ENCODE measurements at places on chromosomes 4 and X.
A peak's percentile ranks its signal among the peaks of the same experiment; 100 is the strongest.

DNA sequence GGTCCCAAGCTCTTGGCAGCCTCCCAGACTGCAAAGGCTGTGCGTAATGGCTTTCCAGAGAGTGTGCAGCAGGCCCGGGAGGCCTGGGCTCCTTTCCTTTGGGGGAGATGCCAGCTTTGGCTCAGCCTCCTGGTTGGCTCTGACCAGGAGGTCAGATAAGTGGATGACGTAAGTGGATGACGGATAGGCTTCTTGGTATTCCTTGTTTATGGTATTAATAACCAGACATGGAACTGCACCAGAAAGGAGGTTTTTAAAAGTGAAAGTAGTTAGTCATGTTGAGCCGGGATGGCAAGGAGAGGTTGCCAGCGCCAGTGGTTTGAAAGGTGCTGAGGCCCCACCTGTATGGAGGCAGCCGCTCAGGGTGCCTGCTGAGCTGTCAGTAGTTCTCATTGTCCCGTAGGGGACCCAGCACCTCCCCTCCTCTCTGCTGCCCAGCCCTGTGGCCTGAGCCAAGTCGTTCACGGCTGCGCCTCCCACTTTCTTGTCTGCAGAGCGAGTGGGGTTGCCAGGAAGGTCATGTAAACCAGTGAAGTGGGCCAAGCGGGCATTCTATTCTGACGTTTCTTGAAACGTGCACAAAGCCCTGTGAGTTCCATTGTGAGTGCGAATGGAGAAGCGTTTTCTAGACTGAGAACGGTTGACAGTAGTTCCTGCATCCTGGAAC is 28.7 kb upstream of the STOX2 start:
- no peak for DNase-seq

DNA sequence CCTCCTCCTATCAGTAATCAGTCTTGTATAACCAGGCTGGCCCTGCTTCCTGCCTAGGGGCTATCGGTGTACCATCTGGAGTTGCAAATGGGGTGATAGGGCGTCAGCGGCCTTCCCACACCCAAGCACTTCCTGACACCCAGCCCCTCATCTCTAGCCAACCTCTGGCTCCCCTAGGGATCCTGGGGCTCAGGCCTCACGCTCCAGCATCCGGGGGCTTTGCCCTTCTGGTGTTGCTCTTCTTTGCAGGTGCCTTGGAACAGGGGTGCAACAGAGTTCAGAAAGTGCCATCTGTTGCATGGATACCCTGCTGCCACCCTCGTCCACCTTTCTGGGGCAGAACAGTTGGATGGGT is 4.1 kb downstream of the IL9R start:
- DNase-seq: no peak

DNA sequence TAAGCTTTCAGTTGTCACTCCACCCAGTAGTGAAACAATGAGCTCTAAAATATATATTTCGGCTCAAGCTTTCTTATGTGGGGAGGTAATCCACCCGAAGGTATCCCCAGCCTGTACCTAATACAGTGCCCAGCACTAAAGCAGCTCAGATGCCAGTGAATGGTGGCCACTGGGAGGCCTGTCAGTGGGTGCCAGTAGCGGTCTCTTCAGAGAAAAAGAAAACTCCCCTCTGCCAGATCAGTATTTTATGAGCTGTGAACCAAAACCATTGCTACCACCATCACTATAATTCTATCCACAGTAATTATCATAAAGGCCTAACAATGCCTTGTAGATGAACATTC is 835 bp upstream of the NFKB1 start:
- no peak for DNase-seq

DNA sequence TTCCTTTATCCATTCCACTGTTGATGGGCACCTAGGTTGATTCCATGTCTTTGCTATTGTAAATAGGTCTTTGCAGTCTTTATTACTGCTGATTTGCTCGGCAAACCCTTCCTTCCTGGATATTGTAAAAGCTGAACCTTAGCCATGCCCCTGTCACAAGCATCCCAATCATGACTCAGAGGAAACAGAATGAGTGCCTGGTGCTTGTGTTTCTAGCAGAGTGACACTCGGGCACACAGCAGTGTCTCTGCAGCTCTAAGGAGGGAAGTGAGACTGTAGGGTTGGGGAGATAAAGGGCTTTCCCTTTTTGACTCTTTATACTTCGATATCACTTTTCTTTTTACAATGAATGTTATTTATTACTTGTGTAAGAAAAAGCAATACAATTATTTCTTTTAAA is 83.3 kb downstream of the AKAP4 start:
- DNase-seq: no peak

- peak; percentile 69 for DNase-seq
These were observed 77.4 kb downstream of the HPRT1 start for GRCh38 chrX:134537179-134537955.

DNA sequence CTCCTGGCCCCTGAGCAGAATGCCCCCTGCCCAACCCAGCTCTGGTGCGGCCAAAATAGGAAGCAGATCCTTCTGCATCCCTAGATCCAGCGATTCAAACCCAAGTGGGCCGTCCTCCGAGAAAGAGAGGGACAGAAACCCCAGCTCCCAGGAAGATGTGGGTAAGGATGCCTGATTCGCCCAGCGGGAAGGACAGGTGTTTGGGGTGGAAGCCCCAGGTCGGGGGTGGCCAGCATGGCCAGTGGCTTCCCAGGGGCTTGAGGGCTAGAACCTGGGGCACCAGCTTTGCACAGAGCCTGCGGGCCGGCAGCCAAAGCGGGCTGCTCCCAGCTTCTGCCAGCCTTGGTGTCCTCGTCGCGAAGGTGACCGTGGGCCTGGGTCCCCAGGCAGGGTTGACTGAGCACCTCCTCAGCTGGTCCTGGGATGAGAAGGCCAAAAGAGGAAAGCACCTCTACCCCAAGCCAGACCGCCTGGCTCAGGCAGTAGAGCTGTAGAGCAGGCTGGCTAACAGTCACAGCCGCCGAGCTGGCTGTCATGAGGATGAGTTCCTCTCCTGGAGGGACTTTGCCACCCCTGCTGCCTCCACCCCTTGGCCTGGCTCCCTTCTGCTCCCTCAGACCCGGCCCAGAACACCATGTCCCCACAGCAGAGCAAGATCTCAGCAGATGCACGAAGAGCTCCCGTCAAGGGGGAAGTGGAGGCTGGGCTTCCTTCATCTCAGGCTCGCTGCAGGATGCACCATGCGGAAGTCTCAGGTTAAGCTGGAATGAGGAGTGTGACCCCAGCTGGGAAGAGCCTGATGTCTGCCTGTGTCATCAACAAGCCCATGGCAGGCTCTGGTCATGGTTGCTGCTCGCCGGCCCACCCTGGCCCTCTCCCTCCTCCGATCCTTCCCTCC is 59.9 kb downstream of the CPZ start:
- DNase-seq: no peak

DNA sequence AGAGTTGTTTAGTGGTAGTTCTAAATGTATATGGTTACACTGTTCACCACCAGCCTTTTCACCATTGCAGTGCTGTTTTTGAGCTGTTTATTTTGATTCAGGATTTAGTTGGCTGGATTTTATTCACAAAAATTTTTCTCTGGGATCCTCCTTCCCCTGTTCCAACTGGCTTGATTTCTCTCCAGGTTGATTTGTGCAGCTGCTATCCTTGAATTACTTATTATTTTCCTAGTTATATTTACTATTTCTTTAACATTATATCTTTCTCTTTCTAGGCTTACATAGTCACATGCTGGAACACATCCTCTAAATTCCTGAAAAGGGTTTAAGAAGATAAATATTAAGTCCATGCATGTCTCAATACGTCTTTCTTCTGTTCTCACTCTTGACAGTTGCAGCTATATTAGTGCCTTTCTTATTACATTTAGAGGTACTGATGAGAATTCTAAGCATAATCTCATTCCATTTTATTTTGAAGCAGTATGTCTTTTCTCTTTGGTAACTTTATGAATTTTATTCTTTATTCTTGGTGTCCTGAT is 82.2 kb downstream of the SUPT20HL2 start:
- DNase-seq: no peak

DNA sequence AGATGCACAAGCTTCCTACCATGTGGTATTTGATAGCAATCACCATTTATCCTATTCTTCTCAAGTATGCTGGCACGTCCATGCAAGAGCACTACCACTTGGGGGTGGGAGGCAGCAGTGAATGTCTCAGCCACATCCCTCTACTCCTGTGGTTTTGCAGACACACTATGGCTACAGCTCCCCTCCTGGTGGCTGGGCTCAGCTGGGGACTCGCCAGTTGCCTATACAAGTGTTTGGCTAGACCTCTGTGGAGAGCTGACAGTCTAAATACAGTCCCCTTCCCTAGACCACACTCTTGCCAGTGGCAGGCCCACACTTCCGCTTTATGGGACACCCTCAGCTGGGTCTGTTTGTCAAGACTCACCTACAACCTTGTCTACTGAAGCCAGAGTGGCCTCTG is 53.2 kb downstream of the ADGRA3 start:
- DNase-seq: no peak

GRCh38 chr4:182188622-182189021 is 54.6 kb upstream of the TENM3 start:
- DNase-seq: no peak

- DNase-seq: no peak
These were observed 58.3 kb upstream of the GUCY1A1 start for GRCh38 chr4:155608225-155608885.

- no peak for DNase-seq
These were observed 190.8 kb upstream of the GK2 start for GRCh38 chr4:79598801-79599200.

GRCh38 chr4:5084911-5085475 is 33.7 kb downstream of the STK32B start:
- DNase-seq: peak; percentile 9

DNA sequence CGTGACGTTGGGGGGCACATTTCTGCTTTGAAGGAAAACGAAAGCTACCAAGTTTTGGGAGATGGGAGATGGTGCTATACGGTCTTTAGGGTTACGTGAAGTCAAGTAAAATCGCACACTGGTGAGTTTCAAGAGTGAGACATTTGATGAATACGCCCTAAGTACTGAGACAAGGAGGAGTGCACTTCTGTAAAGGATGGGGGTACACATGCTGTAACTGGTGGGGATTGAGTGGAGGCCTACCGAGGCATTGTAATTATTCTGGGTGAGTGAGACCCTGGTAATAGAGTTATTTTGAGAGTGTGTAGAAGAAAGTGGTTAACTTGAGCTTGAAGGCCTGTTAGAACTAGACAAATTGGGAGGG is 536 bp downstream of the SH3BGRL start:
- DNase-seq: no peak

DNA sequence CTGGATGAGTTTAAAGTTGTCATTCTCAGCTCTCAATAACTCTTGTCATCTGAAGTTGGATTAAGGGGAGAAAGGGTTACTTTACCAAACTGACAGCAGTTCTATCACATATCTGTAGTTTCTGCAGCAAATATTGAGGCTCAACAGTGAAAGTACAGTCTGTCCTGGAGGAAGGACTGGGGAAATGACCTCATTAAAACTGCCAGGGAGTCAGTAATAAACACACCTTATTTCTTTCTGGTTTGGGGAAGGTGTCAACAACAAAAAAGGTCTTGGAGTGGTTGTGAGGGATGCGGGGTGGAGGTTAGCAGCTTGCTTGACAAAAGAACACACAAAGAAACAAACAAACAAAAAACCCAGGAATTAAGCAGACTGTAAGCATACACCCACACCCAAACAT is 1418.0 kb downstream of the STIM2 start:
- no peak for DNase-seq

- peak; percentile 65 for DNase-seq
These were observed 6.3 kb downstream of the TMEM31 start for GRCh38 chrX:103716962-103717361.

GRCh38 chrX:46686003-46686645 is 72.8 kb downstream of the SLC9A7 start:
- DNase-seq: peak; percentile 17

DNA sequence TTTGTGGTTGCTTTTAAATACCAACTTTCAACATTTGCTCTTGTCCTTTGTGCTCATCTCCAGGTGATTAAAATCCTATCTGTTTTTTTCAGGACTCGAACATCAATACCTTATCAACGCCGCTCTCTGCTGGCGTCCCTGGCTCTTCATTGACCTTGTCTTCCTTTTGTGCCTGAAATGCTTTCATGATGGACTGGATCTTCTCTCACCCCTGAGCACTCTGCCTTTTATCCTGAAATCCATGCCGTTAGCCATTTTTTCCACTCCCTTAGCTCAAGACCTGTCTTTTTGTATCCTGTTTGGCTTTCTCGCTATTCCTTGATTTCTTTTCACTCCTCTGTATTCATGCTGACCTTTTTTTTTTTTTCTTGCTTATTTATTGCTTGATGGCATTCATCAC is 549.5 kb upstream of the CPEB2 start:
- no peak for DNase-seq

GRCh38 chr4:179465131-179465797 is 2023.0 kb upstream of the AGA start:
- DNase-seq: no peak

DNA sequence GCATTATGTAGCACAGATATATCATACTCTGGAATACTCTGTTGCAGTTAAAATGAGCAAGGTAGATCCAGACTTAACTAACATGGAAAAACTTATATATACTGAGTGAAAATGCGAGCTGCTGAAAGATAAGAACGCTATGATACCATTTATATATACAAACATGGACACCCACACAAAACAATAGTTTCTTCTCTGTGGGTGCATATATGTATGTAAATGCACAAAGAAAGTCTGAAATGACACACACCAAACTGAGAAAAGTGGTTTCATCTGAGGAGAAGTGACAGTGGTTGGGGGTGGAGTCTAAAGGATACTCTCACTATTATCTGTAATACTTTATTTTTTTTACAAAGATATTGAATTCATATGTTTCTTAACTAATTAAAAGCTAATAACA is 12.2 kb upstream of the FGF2 start:
- DNase-seq: no peak

DNA sequence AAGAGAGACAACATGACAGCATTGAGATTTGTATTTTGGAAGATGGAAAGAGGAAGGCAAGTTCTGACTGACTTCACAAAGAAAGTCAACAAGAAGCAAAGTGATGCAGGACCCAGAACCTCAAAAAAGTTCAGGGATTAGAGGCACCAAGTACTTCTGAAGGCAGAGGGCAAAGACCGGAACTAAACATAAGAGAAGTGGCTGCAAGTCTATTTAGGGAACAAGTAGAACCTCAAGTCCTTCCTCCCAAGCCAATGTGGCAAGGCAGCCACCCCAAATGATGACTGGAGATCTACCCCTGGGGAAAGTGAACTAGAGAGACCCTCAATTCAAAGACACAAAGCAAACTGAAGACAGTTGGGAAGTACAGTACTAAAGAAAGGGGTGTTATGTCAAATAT is 46.6 kb downstream of the SLC39A8 start:
- no peak for DNase-seq

DNA sequence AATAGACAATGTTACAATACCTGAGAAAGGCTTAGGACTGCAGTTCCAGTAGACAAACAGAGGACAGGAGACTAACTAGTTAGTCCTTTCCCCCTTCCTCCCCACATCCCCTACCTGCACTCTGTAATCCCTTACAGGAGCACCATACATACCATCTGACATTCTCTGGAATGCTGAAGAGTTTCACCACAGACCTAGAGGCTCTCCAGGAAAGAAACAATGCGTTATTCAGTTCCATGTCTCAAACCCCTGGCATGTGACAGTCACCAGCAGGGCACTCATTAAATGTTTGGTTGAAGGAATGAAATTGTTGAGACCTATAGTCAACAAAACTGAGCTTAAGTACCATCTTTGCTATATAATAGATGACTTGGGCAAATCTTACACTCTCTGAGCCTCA is 100.2 kb upstream of the USP38 start:
- DNase-seq: no peak

All from GM04504 (cell line).